GM12865 (cell line): ENCODE measurements at places on chromosomes 1 and 21.
A peak's percentile ranks its signal among the peaks of the same experiment; 100 is the strongest.

- DNase-seq = no peak
Measured at GRCh38 chr1:35592991-35593769, 20.1 kb downstream of the TFAP2E start.

DNA sequence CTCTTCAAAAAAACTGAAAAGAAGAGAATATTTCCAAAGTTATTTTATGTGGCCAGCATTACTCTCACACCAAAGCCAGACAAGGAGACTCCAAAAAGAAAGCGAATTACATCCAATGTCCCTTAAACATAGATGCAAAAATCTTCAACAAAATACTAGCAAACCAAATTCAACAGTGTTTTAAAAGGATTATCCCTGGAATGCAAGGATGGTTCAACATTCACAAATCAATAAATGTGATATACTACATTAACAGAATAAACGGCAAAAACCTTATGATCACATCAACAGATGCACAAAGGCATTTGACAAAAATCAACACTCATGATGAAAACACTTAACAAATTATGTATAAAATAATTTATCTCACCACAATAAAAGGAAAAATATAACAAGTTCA lies 207.8 kb downstream of the DENND1B start:
- no peak for DNase-seq

DNA sequence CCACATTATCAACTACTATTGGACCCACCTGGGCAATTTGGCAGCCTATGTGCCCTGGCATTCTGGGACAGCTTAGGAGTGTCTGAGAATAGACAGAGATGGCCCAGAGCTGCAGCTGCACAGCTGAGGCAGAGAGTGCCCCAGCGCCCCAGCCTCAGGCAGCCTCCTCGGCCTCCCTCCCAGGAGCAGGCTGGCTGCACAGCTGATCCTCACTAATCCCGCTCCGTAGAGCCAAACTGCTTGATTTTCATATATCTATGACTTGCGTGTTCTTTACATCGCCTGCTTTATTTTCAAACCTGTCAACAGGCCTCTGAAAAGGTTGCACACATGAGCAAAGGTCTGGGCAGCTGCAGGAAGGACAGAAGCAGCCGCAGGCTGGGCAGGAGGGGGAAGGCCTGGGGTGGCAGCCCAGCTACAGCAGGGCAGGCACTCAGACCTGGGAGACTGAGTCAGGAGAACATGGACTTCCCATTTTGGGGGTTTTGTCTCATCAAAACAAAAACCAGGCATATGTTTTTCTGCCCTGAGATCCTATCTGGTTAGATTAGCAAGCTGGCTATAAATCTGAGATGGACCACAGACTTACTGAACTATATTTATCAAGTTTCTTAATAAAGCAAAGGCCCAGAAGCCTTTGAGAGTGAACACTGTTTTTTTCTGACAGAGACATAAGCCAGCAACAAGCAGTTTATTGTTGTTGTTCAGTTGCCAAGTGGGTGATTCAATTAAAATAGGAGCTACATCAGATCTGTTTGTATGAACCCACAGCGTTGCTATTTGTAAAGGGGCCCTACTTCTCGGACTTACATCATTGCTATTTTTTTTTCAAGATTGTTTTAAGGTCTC lies 301.8 kb upstream of the DUSP10 start:
- DNase-seq = no peak

GRCh38 chr1:69157046-69157756 lies 410.5 kb upstream of the LRRC7 start:
- DNase-seq = no peak

DNA sequence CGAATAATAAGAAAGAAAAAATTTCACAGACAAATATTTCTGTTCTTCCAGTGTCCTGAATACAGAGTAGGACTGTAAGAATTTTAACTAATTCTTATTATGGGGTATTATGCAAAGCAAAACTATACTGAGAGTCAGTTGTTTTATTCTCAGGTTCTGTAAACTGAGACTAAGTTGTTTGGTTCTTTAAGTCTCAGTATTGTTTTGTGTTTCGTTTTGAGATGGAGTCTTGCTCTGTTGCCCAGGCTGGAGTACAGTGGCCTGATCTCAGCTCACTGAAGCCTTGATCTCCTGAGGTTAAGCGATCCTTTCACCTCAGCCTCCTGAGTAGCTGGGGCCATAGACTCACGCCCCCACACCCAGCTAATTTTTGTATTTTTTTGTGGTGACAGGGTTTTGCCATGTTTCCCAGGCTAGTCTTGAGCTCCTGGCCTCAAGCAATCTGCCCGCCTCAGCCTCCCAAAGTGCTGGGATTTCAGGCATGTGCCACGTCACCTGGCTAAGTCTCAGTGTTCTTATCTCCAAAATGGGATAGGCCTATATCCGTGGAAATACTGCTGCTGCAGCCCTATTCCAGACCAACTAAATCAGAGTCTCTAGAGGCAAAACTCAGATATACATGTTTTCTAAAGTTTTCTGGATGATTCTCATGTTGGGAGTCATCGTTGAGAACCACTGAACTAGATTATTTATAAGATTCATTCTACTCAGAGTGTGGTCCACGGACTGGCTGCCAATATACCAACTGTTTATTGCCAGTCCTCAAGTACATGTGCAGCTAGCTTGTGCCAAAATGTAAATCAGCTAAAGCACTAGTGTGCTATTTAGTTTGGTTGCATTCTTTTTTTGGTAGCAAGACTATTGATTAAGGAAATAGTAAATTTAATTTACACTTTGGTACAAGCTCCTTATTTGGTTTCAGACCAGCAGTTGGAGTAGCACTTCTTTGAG lies 116.6 kb downstream of the HS2ST1 start:
- DNase-seq = peak; percentile 64

DNA sequence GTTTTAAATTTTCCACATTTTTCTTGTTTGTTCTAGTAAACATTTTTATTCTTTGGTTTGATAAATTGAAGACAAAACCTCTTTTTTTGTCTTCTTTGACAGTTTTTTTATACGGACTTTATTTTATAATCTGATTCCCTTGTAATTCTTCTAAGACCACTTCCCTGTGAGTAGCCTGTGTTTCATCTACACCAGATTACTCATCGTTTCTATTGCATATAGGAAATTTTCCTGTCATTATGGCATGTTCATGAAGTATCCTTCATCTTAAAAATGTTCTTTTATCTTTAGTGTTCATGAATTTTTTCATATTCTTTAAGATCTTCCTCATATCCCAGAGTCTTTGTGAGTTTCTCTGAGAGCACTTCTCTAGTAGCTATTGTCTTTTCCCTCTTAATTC lies 109.8 kb downstream of the USP25 start:
- no peak for DNase-seq

- DNase-seq = no peak
Measured at GRCh38 chr1:8589571-8589970, 227.9 kb downstream of the RERE start.

DNA sequence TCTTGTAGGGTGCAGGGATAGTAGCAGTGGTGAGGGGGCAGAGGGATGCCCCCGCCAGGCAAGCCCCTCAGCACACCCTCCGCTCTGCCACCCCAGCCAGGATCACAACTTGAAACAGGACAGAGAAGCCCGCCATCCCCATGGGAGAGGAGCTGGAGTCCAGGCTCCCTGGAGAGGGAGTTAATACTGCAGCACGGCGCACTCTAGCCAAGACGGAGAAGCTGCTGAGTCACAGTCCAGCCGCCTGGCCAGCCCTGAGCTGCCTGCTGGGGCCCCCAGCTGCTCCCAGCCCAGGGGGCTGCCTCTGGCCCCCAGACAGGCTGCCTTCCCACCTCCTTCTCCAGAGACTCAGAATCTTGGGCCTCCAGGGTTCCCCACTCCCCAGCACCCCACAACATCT lies 87.2 kb downstream of the SYT2 start:
- no peak for DNase-seq

DNA sequence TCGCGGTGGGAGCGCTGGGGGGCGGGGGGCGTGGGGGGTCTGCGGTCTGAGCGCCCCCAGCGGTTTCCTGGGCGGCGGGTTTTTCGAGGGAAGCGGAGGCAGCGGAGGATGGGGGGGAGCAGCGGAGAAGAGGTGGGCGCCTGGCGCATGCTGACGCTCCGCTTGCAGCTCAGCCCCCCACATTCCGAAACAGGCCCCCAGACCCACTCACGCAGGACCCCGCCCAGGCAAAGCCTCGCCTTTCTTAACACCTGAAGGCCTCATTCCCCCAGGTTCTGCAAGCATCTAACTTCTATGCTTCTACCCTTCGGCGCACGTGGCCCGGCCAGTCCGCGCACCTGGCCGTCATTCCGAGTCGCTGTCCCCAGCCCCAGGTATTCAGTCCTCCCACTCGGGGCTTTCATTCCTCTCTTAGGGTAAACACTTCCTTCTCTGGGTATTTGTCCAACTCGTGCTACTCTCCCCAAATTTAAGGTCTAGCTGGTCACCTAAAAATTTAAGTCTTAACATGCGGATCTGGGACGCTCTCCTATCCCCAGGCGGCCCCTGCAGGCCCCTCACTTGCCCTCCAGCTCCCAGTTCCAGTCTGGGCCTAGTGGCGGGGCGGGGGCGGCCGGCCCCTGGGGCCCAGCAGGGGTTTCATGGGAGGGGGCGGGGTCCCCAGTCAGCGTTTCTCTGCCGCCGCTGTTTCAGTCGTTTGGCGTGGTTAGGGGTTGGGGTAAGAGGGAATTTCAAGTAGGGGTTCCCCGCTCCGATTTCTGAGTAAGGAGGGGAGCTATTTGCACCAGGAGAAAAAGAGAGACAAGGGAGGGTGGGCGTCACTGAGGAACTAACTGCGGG lies 2.8 kb upstream of the ZBTB7B start:
- DNase-seq = peak; percentile 81

- DNase-seq = no peak
Measured at GRCh38 chr21:35641271-35642016, 418.9 kb downstream of the SETD4 start.

DNA sequence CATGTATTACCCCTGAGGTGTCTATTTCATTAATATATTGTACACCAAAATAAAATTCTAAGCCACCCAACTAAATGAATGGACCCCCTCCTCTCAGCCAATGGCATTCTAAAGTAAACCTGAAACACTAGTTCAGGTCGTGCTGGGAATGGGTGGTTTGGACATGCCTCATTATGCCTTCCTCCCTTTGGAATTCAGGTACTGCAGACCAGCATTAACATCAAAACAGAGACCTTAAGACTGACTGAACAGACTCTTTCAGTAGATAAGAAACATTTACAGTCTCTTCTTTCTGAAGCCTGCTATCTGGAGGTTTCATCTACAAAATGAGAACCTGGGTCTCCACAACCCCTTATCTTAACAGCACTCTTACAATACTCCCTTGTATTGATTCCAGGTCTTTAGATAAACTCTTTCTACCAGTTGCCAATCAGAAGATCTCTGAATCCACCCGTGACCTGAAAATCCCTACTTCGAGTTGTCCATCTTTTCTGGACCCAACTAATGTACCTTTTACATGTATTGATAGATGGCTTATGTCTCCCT lies 93.6 kb downstream of the PKN2 start:
- DNase-seq = no peak

DNA sequence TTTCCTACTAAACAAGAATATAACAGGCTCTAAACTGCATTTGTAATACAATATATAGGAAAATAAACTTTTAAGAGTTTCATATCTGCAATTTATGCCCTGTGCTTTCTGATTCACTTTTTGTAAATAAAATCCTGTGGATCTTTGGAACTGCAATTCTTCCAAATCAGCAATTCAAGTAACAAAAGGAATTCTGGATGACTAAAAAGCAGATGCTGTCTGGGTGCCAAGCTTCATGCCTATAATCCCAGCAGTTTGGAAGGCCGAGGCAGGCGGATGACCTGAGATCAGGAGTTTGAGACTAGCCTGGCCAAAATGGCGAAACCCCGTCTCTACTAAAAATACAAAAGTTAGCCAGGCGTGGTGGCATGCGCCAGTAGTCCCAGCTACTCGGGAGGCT lies 6.3 kb downstream of the NME7 start:
- no peak for DNase-seq

GRCh38 chr1:110717179-110717578 lies 42.4 kb upstream of the KCNA3 start:
- DNase-seq = no peak

GRCh38 chr1:39758556-39759435 lies 12.4 kb downstream of the OXCT2 start:
- DNase-seq = no peak

DNA sequence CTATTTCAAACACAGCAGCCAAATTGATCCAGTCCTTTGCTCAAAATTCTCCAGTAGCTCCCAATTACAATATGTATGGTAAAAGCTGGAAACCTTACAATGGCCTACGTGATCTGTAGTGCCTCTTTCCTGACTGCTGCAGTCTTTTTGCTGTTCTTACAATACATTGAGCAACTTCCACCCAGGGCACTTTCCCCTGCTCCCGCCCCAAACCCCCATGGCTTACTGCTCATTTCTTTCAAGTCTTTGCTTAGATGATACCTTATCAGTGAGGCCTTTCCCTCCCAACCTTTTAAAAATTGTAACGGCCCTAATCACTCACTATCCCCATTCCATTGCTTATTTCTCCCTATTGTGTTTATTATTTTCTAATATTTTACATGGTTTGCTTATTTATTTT lies 43.9 kb upstream of the APOBEC4 start:
- no peak for DNase-seq

GRCh38 chr1:31800674-31800967 lies 15.2 kb downstream of the SPOCD1 start:
- no peak for DNase-seq

DNA sequence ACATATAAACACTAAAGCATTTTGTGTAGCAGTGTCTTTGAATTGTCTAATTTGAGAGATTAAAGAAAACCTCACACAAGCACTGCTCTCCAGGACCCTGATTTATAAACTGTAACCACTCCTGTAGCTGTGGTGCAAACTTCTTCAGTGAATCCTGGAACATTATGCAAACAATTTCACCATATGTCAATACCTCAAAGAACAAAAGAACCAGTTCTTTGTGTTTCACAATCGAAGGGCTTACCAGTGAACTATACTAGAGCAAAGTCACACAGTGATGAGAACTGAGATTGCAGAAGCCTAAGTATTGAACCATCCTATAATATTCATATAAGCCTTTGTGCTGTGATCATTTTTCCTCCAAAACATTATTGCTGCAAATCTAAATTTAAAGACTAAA lies 21.5 kb downstream of the DPH5 start:
- DNase-seq = peak; percentile 9

- DNase-seq = no peak
Measured at GRCh38 chr1:167312871-167313270, 92.2 kb downstream of the POU2F1 start.

DNA sequence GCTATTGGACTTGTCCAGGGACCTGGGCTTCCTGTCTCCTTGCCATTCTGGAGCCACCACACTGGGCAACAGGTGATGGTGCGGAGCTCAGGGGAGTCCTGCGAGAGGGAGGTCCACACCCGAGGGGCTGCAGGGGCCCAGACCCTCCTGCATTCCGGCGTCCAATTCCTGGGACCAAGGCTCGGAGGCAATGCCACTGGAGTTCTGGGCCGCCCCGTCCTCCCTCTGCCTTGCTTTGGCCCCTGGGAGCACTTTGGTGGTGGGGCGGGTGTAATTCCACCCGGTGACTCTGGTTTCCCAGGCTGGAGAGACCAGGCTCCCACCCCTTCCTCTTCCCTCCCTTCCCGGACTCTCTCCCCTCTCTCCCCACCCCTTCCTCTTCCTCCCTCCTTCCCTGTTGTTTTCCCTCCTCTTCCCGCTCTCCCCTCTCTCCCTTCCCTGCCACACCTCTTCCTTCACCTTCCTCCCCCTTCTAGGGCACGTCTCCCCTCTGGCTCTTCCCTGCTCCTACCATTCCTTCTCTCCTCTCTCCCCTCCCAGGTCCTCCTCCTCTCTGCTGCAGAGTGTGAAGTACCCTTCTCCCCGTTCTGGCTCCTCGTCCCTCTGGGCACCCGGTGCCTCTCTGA lies 2.0 kb downstream of the PRKCZ start:
- no peak for DNase-seq

GRCh38 chr1:198030682-198031081 lies 113.5 kb downstream of the LHX9 start:
- DNase-seq = peak; percentile 16

GRCh38 chr1:178031856-178032320 lies 62.0 kb upstream of the RASAL2 start:
- DNase-seq = peak; percentile 66
